ENCODE measurements at places on chromosomes 6 and 20.

DNA sequence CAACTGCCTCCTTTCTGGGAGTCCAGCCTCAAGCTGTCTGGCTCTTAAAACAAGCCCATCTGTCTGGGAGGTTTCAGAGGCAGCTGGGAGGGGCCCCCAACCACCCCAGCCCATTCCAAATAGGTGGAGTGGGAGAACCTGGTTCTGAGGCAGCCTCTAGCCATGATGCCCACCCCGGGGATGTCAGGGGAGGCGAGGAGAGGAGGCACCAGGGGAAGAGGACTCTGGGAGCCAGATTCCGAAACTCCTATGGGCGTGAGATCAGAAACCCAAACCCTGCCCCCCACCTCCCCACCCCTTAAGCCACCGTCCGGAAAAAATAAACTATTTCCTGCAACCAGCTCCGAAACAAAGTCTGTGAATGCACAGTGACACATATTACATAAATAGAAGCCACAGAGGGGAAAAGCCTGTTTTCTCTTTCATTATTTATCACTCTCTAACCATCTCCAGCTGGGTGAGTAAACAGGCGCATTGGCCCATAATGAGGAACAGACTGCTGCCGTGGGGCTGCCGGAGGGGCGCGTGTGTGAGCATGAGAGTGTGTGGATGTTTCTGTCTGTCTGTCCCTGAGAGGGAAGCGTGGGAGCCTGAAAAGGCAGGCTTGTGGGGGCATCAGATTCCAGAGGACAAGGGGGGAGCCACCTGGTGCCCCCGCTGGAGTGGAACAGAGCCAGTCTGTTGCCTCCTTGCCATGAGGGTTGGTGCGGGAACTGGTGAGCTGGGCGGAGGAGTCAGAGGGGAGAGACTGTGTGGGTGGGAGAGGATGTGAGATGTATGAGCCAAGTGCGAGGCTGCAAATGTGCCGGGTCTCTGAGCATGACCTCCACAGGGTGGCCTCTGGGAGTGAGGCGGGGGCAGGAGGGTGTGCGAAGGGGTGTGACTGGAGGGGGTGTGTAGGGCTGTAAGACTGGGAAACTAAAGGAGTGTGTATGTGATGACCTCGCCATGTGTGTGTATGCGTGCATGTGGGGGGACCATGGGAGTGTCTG is 14.3 kb upstream of the FOXP4 start:
- peak; percentile 62 for DNase-seq

DNA sequence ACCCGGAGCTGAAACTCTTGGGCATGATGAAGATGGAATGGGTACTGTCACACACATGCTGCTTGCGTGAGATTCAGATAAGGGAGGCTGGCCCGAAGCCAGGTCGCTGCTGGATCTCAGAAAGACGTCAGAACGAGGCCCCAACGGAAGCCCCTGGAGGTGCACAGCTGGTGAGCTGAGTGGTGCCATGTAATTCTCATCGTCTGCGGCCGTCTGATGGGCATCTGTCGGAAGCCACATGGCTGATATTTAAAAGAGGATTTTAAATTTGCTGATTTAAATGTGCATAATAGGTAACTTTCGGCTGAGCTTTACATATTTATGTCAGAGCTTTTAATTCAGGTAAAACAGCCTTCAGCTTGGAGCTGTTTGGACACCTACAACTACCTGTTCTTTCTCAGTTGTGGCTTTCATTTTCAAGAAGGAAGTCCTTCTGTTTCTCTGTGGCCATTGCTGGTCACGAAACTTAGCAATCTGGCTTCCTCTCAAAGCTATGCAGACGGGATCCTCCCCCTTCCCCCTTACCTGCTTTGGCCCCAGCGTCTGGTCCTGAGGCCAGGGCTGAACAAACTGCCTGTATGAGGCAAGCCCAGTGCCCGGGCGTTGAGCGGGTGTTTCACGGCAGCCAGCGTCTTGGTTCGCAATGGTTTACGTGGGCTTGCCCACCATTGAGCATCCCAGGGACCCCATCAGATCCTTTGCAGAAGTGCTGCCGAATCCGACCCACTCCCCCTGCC is 9.2 kb downstream of the SLCO4A1 start:
- no peak for DNase-seq

- no peak for DNase-seq
These were observed 98.5 kb downstream of the ANKS1A start for GRCh38 chr6:34987506-34987905.

- DNase-seq = no peak
These were observed 1.2 kb downstream of the ABHD12 start for GRCh38 chr20:25389401-25389857.

- DNase-seq = no peak
These were observed 1.5 kb downstream of the ZHX3 start for GRCh38 chr20:41316051-41316450.

- no peak for DNase-seq
These were observed 978 bp downstream of the WFDC6 start for GRCh38 chr20:45538209-45538799.

DNA sequence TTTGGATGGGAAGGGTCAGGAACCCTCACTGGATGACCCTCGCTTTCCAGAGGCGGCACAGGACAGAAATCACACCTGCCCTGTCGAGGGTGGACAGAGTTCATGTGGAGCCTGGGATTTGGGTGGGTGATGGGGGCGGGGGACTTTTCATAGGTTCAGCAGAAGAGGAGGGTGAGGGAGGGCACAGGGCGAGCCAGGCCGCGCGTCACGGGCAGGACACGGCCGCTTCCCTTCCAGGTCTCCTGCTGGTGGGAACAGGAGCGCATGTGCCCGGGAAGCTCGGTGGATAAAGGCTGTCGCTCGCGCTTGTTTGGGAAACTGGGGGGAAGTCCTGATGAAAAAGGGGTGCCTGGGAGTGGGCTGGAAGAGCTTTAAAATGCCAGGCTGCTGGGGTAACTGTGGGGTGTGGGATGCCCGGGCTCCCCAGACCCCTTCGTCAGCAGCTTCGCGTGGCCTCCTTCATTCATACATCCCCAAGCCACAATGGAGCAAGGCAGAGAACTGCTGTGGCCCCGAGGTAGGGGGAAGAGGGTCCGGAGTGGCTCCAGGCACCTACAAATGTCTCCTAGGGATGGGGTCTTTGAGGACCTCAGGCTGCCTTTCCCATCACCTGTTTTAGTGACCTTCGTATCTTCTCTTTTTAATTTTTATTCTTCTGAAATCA is 102.2 kb downstream of the DACT2 start:
- DNase-seq = no peak

- DNase-seq = no peak
These were observed 640.6 kb upstream of the CHD6 start for GRCh38 chr20:42258564-42259302.

DNA sequence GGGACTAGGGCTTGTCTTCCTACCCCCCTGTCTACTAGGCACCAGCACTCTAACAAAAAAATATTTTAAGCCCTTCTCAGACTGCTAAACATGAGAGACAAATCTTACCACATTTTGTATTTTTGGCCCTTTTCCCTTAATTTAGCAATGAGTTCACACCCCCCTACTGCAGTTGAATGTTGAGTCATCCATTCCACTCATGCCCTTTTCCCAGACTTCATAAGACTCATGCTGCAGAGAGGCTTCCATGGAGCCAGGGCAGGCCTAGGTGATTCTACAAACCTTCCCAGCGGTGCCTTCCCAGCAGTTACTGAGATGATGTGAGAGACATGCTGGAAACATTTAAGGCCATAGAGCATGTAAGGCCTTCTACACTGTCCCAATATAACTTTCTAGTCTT is 53.9 kb downstream of the PXDC1 start:
- DNase-seq = no peak

- no peak for DNase-seq
These were observed 3.6 kb upstream of the NUP153 start for GRCh38 chr6:17710331-17710730.

DNA sequence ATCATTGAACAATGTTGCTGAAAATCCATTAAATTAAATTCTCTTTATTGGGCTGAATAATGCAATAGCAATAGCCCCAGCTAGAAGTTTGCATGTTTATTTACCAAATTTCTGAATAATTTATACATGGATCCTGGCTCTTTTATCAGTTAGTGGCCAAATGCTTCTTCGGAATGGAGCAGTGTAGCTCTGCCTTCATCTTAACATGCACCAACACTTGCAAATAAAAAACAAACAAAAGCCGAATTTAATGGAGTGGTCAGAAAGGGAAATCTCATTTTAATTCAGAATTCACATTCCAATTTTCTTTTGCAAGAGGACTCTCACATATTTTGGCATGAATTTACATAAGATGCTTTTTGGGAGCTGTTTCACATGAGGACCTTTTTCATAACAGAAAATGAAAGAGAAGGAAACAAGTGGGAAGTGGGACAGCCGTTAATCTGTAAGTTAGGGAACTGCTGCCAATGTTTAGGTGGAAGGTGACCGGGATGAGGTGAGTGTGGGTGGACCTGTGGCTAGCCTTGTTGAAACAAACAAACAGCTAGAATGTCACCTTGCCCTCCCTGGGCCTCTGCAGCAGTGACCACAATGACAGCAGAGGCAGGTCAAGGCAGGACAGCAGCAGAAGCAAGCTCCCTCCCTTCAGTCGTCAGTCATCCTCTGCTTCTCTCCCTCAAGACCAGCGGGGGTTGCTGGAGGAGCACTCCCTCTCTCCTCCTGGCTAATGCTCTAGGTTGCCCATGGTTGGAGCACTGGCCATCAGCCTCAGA is 73.2 kb downstream of the INSM1 start:
- no peak for DNase-seq

DNA sequence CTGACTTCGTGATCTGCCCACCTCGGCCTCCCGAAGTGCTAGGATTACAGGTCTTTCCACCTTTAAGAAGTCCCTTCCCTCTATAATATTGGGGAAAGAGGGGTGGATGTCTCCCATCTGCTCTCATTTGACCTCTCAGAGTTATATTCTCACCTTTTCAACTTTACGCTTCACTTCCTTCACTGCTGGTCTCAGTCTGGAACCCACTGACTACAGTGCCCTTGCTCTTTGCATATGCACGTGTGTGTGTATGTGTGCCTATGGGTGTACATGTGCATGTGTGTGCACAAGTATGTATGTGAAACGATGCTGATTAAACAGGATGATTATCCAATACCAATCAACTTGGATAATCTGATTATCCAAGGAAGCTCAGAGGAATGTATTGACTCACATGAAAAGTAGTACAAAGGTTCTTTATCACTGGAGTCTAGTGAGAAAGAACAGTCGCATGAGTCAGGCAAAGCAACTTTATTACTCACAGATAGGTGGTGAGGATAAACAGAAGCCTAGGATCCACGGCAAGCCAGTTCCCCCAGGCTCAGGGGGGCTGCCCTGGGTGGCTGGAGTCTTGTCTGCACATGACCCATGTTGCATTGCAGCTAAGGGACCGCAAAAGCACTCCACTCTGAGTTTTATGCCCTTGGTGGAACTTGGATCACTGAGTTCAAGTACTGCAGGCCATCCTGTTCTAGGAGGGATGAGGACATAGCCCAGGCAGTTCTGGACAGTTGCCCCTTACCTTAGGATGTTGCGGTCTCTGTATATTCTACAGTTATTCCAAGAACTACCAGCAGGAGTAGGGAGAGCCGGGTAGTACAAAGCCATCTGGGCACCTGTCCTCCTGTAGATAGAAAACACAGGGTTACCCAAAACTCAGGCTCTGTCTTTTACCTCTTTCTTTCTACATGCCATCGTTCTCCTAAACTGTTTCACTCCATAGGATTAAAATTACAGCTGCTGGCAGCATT is 50.9 kb downstream of the SNRNP48 start:
- no peak for DNase-seq

DNA sequence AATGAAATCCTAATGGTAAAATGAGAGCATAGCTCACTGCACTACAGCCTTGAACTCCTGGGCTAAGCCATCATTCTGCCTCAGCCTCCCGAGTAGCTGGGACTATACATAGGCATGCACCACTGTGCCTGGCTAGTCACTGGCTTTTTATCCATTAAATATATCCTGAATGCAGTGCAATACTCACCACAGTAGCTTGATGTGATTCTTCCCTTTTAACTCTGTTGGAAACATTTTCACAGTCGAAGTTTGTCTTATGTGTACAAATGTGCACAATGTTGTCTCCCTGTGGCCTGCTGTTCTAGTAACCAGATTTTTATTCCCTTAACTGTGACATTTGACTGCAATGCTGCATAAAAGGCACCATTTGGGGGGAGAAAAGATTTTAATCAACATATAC is 56.7 kb downstream of the TRMT6 start:
- no peak for DNase-seq

- no peak for DNase-seq
These were observed 326.6 kb upstream of the CITED2 start for GRCh38 chr6:139701003-139701402.

- no peak for DNase-seq
These were observed 32.2 kb downstream of the PRPH2 start for GRCh38 chr6:42690151-42690702.

DNA sequence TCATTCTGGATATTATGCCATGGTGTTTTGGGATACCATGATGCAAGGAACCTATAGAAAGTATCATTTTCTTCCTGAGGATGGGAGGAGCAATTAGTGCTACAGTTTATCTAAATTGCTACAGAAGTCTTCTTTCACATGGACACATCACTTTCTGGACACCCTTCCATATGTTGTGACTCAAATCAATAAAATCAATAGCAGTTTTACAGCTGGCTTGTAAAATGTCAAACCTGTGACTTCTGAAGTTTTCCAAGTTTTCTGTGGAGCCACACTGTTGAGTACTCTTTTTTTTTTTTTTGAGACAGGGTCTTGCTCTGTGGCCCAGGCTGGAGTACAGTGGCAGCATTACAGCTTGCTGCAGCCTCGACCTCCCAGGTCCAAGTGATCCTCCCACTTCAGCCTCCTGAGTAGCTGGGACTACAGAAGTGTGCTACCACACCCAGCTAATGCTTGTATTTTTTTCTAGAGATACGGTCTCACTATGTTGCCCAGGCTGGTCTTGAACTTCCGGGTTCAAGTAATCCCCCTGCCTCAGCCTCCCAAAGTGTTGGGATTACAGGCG is 24.1 kb upstream of the CD2AP start:
- no peak for DNase-seq

GRCh38 chr6:2184700-2185455 is 60.5 kb downstream of the GMDS start:
- DNase-seq = no peak

DNA sequence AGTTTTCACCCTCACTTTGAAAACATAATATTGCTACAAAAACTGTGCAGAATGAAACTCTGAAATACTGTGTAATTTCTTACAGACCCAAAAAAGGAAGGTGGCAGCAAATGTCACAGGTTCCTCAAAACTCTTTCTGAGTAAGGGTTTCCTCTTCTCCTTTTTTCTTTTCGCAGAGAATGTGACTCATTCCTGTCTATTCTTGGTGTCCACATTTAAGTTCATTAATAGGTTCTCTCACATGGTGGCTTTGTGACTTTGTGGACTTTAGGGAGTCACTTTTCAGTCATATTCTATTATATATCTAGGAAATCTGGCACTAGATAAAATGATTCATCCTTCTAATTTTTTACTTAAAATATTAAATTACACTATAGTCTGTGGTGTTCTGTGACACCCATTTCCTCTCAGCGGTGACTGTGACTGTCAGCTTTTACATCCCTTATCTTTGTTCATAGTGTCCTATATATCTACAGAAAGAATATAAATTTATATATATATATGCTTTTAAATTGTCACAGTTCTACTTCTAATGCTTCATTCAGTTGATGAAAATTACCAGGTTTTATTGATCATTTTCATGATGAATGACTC is 126.8 kb upstream of the HCRTR2 start:
- DNase-seq = no peak
